ENCODE measurements at places on chromosomes 7 and 10.

GRCh38 chr7:20304366-20304765, 26.3 kb upstream of the ITGB8 start:
- H3K4me1 ChIP-seq = peaks cover 4% of the 10 kb centered on the region
- no peak overlapping the region for H3K4me3 ChIP-seq
- H3K36me3 ChIP-seq = no peaks in the 10 kb centered on the region

DNA sequence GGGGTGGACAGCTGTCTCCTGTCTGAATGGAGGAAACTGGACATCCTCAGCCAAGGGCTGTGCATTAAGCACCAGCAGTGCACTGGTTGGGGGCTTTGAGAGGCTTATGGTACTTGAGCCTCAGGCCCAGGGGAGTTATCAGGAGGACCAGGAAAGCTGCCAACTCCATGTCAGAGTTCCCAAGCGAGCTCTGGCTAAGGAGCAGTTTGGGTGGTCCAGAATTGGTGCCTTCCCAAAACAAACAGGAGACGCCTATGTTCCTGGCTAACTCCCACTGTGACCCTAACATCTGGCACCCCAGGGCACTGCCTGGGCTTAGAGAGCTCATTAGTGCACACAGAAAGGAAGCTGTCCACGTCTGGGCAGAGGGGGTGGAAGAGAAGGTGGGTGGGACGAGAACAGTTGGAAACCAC, 408.6 kb upstream of the NPVF start:
- no peaks in the 10 kb centered on the region for H3K36me3 ChIP-seq
- H3K27me3 ChIP-seq = no peaks in the 10 kb centered on the region
- H3K27ac ChIP-seq = no peak overlapping the region

GRCh38 chr7:13152755-13153154, 465.3 kb downstream of the ARL4A start:
- H3K4me3 ChIP-seq = no peak overlapping the region
- no peaks in the 10 kb centered on the region for H3K36me3 ChIP-seq
- no peaks in the 10 kb centered on the region for H3K4me1 ChIP-seq
- no peak overlapping the region for H3K27ac ChIP-seq

DNA sequence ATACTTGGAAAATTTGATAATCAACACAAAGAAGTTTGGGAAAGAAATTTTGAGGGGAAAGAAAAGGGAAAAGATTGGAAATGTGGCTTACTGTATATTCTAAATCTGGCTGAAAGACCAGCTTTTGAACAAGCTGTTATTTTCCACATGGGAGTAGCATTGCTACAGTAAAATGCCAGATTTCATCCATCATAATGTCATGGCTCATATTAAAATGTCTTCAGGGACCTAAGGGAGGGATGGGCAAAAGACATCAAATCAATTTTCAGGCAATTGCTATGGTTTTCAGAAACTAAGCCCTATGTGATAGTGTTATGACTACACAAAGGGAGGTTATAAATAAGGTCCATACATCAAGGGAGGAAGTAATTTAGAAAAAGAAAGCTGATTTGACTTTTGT, 1116.9 kb upstream of the CELF2 start:
- no peak overlapping the region for H3K27ac ChIP-seq
- no peaks in the 10 kb centered on the region for H3K27me3 ChIP-seq
- no peaks in the 10 kb centered on the region for H3K4me1 ChIP-seq
- no peak for DNase-seq
- no peaks in the 10 kb centered on the region for H3K36me3 ChIP-seq

DNA sequence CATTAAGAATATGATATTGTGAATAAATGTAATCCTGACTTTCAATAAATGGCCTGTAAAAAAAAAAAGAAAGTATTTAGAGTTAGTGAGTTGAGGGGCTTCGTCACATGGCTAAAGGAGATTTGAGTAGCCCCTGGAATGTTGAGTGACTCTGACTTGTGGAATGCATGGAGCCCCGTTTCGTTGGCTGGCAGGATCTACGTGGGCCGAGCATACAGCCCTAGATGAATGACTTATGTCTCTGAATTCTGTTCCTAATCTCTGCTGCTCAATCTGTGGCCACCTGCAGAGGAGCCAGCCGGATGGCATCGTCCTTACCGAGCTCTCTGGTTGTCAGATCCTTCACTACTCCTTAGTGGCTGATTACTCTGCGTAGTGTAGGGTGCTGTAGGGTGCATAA, 155.7 kb downstream of the MGMT start:
- peak; percentile 46 for DNase-seq
- H3K36me3 ChIP-seq = no peaks in the 10 kb centered on the region
- H3K27me3 ChIP-seq = no peaks in the 10 kb centered on the region
- no peaks in the 10 kb centered on the region for H3K4me1 ChIP-seq
- no peak overlapping the region for H3K27ac ChIP-seq

GRCh38 chr7:767941-768731, 41.1 kb upstream of the PRKAR1B start:
- no peak overlapping the region for H3K4me3 ChIP-seq
- DNase-seq = no peak
- peaks cover 6% of the 10 kb centered on the region for H3K36me3 ChIP-seq
- no peaks in the 10 kb centered on the region for H3K4me1 ChIP-seq
- H3K27me3 ChIP-seq = no peaks in the 10 kb centered on the region
